Activated T-cell treated with anti-CD3 and anti-CD28 coated beads for 1 hour (primary cell): ENCODE measurements at places on chromosomes 13 and 19.

GRCh38 chr13:73268306-73268705, 209.5 kb downstream of the KLF5 start:
- no peak for DNase-seq

GRCh38 chr19:8965887-8966286, 44.3 kb downstream of the MUC16 start:
- no peak for DNase-seq

DNA sequence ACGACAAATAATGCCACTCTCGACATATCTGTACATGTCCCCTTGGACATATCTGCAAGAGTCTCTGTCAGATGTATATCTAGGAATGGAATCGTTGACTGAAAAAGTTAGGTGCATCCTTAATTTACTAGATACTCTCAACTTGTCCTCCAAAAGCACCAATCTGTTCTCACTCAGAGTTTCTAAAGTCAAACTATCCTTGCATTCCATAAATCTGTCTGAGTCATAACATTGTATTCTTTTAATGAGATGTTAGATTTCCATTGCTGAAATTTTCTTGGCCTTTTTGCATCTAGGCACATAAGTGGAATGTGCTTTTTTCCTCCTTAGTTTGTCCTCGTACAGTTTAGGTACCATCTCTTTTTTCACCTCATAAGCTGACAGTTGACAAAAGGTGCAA, 139.8 kb downstream of the PTPRS start:
- no peak for DNase-seq

GRCh38 chr13:42751693-42752092, 29.7 kb upstream of the FAM216B start:
- DNase-seq, result no peak

DNA sequence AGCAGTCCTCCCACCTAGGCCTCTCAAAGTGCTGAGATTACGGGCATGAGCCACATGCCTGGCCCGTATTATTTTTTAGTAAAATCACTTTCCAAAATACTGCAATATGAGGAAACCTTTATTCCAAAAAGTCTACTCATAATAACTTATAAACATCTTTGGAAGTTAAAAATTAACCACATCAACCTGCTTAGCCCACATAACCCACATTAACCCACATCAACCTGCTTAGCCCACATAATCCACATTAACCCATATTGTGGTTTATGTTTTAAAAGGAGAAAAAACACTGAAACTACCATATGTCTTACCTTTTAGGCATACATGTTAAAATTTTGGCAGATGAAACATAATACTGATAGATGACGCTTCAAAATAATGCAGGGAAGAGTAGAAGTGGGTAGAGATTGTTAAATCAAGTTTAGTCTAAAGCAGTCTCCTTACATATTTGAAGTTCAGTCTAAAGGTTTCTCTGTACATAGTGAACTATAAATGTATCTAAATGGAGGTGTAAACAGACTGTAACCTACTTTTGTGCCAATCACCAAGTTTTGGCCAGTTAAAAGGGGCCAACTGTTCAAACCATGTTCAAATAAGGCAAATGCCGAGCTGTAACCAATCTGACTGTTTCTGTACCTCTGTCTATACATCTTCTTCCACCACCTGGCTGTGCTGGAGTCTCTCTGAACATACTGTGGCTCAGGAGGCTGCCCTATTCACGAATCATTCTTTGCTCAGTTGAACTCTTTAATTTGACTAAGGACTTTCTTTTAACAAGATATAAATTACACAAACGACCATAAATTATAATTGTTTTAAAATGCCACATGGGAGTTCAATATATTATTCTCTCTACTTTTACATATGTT, 14.5 kb downstream of the KPNA3 start:
- DNase-seq, result no peak

DNA sequence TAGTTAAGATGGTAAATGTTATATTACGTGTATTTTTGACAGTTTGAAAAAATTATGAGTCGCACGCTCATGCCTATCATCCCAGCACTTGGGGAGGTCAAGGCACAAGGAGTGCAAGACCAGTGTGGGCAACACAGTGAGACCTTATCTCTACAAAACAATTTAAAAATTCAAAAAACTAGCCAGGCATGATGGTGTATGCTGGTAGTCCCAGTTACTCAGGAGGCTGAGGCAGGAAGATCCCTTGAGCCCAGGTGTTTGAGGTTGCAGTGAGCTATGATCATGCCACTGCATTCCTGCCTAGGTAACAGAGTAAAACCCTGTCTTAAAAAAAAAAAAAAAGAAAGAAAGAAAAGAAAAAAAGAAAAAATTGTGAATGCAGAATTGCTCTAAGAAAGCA, 58.0 kb downstream of the TBC1D4 start:
- no peak for DNase-seq

DNA sequence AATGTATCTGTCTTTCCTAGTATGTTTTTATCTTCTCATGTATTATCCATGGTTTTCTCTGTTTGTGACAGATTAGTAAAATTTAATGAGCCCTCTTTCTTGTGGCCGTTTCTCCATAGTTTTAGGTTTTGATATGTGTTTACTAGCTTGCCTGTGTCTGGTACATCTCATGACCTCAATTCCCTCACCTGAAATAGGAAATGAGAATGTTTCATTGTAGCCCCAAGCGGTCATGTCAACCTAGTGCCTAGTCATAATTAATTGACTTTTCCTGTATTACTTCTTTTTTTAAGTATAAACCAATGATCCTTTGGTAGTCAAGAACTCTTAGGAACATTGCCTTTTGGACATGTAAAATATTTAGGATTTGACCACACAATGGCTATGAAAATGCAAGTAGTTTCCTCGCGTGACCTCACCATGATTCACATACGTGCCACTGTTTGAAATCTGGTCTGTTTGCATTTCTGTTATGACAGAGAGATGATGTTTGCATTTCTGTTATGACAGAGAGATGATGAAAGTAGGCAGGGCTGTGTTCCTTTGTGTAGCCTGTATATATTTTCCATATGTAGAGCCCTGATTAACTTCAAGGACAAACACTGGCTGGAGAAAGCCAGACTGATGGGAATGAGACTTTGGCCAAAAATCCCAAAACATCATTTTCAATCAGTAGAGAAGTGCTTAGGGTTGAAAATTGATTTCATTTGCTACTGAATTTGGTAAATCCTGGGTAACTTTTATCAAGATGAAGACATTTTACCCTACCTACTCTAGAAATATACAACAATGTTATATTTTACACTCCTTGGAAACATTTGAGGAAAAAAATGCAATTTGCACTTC, 104.8 kb downstream of the TNFRSF19 start:
- no peak for DNase-seq
